ENCODE measurements at places on chromosomes 4 and X.

DNA sequence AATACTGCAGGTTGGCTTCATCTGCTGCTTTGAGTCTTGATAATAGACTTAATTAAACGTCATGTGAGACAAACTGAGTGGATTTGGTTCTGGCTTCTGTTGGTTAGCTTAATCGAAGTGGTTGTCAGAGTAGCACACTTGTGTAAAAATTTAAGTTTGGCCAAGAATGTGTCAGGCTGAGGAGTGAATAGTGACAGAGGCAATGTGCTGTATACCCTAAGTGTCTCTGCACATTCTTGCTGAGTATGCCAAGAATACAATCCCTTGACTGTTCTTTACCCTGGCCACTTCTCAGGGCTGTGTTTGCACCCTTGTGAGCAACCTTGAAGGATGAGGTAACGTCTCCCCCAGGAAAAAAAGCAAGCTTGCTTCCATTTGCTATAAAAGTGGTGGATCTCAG lies 14.9 kb downstream of the RPS3A start:
- DNase-seq: no peak

DNA sequence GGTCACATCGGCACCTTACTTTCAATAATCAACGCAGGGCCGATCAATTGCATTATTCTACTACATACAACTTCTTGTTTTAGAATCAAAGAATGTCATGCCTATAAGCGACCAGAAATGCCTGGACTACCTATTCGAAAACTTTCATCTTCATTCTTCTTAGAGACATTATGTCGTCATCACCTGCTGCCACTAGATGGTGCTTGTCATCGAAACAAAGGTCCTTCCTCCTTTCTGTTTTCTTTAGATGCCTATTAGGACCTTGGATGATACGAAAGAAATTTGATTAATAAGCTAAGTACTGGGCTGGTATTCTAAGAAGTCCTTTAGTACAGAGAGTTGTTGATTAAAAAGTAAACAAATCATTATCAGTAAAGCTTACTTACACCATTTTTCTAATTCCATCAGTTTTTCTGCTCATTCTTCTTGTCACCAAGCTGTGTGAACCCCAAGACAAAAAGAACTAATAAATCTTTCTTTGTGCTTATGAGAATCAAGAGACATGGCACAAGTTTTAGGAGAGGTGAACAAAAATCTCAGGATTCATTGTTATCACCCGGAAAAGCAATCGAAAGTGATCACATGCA lies 154.5 kb upstream of the SLC4A4 start:
- DNase-seq: no peak

DNA sequence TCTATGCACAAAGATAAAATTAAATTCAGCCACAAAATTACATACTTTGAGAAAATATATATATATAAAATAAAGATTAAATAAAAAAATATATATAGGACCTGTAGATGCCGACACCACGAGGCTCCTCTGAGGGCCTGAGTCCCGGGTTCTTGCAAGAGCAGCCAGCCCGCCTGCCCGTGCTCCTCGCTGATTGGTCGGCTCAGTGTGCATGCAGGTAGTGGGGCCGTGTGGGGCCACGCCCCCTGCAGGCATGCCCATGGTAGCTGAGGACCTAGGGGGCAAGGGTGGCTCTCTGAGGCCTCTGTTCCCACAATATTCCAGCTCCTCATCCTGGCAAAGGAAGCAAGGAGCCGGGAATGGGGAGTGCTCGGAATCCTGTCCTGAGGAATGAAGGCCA lies 80.5 kb upstream of the AMELX start:
- no peak for DNase-seq

- no peak for DNase-seq
These were observed 37.7 kb upstream of the OCIAD2 start for GRCh38 chr4:48944252-48944651.

- DNase-seq: no peak
These were observed 8.3 kb downstream of the TMEM33 start for GRCh38 chr4:41943506-41943905.

DNA sequence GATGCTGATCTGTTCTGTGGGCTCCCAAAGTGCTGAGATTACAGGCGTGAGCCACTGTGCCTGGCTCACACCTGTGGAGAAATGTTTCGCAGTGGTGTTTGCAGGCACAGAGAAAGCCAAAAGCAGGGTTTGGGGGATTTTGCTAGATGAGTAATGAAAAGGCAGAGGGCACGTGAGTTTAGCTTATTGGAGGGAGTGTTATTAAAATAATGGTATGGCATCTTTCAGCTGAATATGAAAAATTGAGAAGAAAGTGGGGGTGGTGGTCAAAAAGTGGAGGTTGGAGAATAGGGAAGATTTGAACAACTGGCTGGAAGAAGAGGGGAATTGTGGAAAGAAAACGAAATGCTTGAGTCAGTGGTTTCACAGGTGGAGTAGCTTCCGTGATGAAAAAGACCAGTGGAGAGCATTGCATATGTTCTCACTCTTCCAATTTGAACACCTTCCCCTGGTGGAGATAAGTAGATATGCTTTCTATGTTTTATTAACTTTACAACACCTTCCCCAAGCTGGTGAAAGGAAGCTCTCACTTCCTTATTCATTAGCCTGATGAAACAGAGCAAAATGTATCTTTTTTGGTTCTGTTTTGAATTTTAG lies 1.1 kb upstream of the CHST7 start:
- DNase-seq: peak; percentile 16

- DNase-seq: no peak
These were observed 644 bp downstream of the LAMP2 start for GRCh38 chrX:120468479-120468824.
